ENCODE measurements at places on chromosomes 5 and 9.
A peak's percentile ranks its signal among the peaks of the same experiment; 100 is the strongest.

GRCh38 chr5:59007460-59008063, 424.7 kb downstream of the RAB3C start:
- no peaks in the 10 kb centered on the region for H3K4me1 ChIP-seq
- no peaks in the 10 kb centered on the region for H3K27me3 ChIP-seq
- DNase-seq: no peak

GRCh38 chr9:81079055-81079454, 610.3 kb downstream of the TLE1 start:
- no peak overlapping the region for H3K4me3 ChIP-seq
- H3K27me3 ChIP-seq: no peaks in the 10 kb centered on the region
- H3K4me1 ChIP-seq: peaks cover 35% of the 10 kb centered on the region
- H3K36me3 ChIP-seq: no peaks in the 10 kb centered on the region

- H3K4me1 ChIP-seq: peaks cover 82% of the 10 kb centered on the region
- H3K36me3 ChIP-seq: peaks cover 64% of the 10 kb centered on the region
- H3K27ac ChIP-seq: peak overlapping the region; percentile 20
- H3K4me3 ChIP-seq: no peak overlapping the region
- H3K27me3 ChIP-seq: no peaks in the 10 kb centered on the region
- no peak for DNase-seq
Measured at GRCh38 chr9:93509084-93509483, 55.7 kb upstream of the FAM120AOS start.

DNA sequence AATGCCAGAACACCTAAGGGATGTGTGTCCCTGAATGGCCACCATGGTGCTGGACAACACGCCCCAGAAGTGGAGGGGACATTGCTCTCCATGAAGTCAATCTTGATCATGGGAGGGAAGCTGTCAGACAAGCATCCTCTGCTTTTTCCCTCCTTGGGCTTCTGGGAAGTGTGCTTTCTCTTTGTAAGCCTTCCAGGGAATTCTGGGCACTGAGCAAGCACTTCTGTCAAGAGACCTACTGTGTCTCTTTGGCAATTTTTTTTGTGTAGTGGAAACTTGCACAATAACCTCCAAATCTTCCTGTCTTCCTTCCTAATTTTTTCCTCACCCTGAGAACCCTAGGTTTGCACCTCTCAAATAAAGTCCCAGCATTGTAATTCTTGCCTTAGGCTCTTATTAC, 132.0 kb downstream of the SEC61B start:
- no peak overlapping the region for H3K27ac ChIP-seq
- H3K27me3 ChIP-seq: peaks cover 6% of the 10 kb centered on the region
- DNase-seq: no peak
- peaks cover 11% of the 10 kb centered on the region for H3K4me1 ChIP-seq
- peaks cover 12% of the 10 kb centered on the region for H3K36me3 ChIP-seq
- H3K4me3 ChIP-seq: no peak overlapping the region

DNA sequence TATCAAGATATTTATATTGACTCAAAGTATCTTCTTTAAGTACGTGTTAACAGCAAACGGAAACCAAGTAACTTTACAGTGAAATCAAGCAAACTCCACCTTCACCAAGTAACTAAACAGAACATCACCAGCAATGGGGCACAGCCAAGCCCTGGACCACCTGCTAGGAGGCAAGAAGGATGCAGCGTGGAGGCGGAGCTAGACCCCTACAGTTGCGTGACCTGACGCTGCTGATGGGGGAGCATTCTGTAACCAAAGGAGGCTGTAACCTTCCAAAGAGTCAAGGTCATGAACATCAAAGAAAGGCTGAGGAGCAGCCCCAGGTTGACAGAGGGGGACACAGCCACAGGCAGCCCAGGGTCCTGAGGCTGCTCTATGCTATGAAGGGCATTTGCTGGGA, 6.1 kb downstream of the VAV2 start:
- peaks cover 25% of the 10 kb centered on the region for H3K36me3 ChIP-seq
- peaks cover 59% of the 10 kb centered on the region for H3K4me1 ChIP-seq
- H3K27ac ChIP-seq: peak overlapping the region; percentile 60

DNA sequence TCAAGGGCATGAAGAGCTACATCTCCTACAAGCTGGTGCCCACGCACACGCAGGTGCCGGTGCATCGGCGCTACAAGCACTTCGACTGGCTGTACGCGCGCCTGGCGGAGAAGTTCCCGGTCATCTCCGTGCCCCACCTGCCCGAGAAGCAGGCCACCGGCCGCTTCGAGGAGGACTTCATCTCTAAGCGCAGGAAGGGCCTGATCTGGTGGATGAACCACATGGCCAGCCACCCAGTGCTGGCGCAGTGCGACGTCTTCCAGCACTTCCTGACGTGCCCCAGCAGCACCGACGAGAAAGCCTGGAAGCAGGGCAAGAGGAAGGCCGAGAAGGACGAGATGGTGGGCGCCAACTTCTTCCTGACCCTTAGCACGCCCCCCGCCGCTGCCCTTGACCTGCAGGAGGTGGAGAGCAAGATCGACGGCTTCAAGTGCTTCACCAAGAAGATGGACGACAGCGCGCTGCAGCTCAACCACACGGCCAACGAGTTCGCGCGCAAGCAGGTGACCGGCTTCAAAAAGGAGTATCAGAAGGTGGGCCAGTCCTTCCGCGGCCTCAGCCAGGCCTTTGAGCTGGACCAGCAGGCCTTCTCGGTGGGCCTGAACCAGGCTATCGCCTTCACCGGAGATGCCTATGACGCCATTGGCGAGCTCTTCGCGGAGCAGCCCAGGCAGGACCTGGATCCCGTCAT, 1.4 kb downstream of the SNX18 start:
- H3K4me3 ChIP-seq: peak overlapping the region; percentile 98
- H3K27ac ChIP-seq: peak overlapping the region; percentile 62
- H3K36me3 ChIP-seq: peaks cover 24% of the 10 kb centered on the region
- no peak for DNase-seq

DNA sequence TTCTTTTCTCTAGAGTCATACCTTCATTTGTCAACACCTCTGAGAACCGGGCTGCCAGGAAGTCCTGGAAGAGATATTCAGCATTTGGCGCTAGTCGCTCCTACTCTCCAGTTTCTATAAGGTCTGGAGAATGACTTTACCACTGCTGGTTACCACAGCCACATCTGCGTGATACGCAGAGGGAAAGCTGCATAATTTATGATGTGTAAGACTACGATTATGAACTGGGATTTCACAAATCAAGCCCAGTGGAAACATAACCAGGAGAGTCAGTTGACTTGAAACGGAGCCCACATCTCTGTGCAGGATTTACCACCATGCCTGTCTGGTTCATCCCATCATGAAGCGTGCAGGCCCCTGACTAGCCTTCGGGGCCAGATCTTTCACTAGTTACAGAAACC, 72.6 kb downstream of the FGF1 start:
- no peak for DNase-seq
- H3K27me3 ChIP-seq: peaks cover 31% of the 10 kb centered on the region
- H3K27ac ChIP-seq: no peak overlapping the region
- H3K36me3 ChIP-seq: no peaks in the 10 kb centered on the region
- peaks cover 2% of the 10 kb centered on the region for H3K4me1 ChIP-seq

- H3K27ac ChIP-seq: peak overlapping the region; percentile 72
- H3K4me1 ChIP-seq: peaks cover 24% of the 10 kb centered on the region
- DNase-seq: peak; percentile 12
- H3K4me3 ChIP-seq: peak overlapping the region; percentile 39
Measured at GRCh38 chr5:94793113-94793815, 174.8 kb downstream of the SLF1 start.

- peaks cover 5% of the 10 kb centered on the region for H3K36me3 ChIP-seq
- H3K4me3 ChIP-seq: no peak overlapping the region
- no peak for DNase-seq
- no peaks in the 10 kb centered on the region for H3K27me3 ChIP-seq
- H3K27ac ChIP-seq: peak overlapping the region; percentile 51
- peaks cover 66% of the 10 kb centered on the region for H3K4me1 ChIP-seq
Measured at GRCh38 chr9:92760070-92760469, 4.6 kb downstream of the BICD2 start.

DNA sequence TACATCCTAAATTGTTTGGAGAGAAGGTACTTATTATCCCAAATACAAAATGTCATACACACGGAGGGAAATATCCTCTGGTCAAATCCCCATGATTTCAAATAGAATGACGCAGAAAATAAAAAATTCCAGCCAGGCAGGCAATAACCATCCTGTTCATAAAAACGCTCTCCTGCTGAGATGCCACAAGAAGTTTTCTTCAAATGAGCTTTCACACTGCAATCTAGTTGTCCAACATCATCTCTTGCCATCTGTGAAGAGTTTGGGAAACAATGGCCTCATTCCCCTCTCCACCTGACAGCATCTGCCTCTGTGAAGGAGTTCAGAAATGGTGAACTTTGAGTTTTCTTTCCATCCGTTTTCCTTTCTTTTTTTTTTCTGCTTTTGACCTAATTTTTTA, 83.3 kb upstream of the SLC30A5 start:
- H3K27me3 ChIP-seq: peaks cover 33% of the 10 kb centered on the region
- peaks cover 1% of the 10 kb centered on the region for H3K4me1 ChIP-seq
- no peak overlapping the region for H3K27ac ChIP-seq
- no peaks in the 10 kb centered on the region for H3K36me3 ChIP-seq

DNA sequence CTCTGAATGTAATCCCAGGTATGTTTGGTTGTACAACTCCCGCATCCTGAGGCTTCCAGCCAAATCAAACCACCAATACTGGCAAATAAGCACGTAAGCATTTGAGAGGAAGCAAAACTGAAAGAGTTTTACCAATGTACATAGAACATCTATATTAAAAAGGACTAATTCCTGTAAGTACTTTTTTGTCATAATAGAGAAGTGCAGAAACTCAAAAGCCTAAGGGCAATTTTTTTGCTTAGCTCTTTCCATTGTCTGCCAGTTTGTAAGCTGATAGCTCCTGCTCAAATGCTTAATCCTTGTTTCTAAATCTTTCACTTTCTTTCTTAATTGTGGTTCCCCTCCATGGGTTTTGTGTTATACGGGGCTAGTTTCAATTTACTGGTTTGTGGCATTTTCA, 1151.8 kb downstream of the CDH12 start:
- H3K4me1 ChIP-seq: no peaks in the 10 kb centered on the region
- no peak for DNase-seq
- no peak overlapping the region for H3K27ac ChIP-seq
- H3K36me3 ChIP-seq: no peaks in the 10 kb centered on the region

DNA sequence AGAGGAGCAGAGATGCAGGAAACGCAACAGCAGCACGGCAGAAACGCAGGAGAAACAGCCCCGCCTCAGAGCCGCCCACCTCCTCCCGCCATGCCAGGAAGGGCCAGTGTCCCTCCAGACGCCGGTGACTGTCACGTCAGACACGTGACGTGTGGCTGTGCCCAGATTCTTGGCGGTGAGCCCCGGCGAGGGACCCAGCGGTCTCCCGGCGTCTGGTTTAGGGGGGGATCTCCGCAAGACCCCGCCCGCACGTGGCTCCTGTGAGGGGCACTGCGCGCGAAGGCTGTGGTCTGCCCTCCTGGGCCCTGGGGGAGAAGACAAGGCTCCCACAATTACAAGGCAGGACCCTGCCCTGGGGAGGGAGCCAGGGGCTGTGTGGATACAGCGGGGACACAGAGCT, 2.4 kb upstream of the LCN8 start:
- no peak overlapping the region for H3K4me3 ChIP-seq
- peak overlapping the region; percentile 81 for H3K27ac ChIP-seq
- no peaks in the 10 kb centered on the region for H3K27me3 ChIP-seq
- no peak for DNase-seq
- peaks cover 29% of the 10 kb centered on the region for H3K4me1 ChIP-seq

DNA sequence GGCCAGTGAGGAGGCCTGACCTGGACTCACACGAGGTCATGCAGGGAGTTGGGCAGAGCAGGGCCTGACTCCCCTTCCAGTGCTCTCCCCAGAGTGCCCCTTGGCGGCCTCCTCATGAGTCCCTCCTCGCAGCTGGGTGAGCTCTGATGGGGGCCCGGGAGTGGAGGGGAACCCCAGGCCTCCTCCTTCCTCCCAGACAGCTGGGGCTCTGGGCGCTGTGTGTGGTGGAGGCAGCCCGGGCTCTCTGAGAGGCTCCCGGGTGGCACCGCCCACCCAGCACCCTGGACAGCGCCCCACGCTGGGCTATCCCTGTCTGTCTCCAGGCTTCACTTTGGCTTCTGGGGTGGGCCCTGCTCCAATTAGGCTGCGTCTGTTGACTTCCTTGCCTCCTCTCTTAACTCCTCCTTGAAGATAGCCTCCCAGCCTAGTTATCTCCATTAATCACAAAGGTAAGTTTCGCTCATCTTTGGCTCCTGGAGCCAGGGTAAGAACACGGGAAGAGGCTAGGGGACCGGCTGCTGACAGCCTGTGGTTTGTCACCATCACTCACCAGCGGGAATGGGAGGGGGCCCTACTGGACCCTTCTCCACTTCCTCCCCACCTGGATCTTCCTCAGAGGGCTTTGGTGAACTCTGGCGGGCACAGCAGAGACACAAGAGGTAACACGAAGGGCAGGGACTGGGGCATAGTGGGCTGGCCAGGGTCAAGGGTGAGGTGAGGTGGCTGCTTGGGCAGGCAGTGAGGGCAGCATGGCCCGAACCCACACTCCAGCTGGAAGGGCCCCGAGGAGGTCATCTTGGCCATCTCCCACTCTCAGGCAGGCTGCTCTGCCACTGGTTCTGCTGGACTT, 13.1 kb downstream of the PSD2 start:
- H3K27me3 ChIP-seq: peaks cover 38% of the 10 kb centered on the region
- no peaks in the 10 kb centered on the region for H3K4me1 ChIP-seq
- no peaks in the 10 kb centered on the region for H3K36me3 ChIP-seq
- H3K4me3 ChIP-seq: no peak overlapping the region
- no peak overlapping the region for H3K27ac ChIP-seq

DNA sequence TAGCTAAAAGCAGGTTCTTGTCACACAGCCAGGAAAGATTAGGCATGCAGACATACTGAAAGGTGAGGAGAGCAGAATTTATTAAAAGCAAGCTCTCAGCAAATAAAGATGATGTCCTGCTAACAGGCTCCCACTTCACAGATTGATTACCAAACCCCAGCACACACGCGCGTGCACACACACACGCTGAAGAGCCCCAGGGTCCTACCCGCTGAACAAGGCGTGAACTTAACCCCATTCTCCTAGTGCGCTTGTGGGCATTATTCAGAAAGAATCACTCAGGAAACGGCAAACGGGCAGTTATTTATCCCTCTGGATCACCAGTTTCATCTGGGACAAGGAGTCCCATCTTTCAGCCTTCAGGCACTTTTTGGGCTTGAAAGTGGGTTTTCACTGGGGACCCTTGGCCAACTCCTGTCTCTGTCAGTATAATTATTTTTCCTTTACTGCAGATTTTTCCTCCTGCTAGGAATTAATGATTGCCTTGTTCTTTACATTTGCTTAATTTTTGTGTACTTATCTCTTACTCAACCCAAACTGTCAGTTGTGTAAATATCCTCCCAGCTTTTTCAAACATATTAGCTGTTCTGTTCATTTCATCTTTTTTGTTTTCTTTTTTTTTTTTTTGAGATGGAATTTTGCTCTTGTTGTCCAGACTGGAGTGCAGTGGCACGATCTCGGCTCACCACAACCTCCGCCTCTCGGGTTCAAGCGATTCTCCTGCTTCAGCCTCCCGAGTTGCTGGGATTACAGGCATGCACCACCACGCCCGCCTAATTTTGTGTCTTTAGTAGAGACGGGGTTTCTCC, 92.6 kb downstream of the RIC1 start:
- no peak overlapping the region for H3K4me3 ChIP-seq
- no peaks in the 10 kb centered on the region for H3K27me3 ChIP-seq
- no peak for DNase-seq
- H3K36me3 ChIP-seq: peaks cover 70% of the 10 kb centered on the region

All from stimulated activated naive B cell treated with anti-CD40 and anti-IgM and Interleukin-4, amounts not matched to agents 10 μg/mL and 1 μg/mL and 100 μg/mL, for 72 hours (primary cell).